ENCODE measurements at places on chromosomes 12 and 14.

- DNase-seq, result no peak
These were observed 55.6 kb upstream of the PTHLH start for GRCh38 chr12:28027947-28028724.

GRCh38 chr12:46945591-46945990 lies 119.8 kb upstream of the SLC38A4 start:
- DNase-seq, result no peak

- DNase-seq, result no peak
These were observed 32.8 kb downstream of the TBC1D15 start for GRCh38 chr12:71872401-71872800.

- no peak for DNase-seq
These were observed 108.2 kb upstream of the SLC38A4 start for GRCh38 chr12:46933947-46934346.

DNA sequence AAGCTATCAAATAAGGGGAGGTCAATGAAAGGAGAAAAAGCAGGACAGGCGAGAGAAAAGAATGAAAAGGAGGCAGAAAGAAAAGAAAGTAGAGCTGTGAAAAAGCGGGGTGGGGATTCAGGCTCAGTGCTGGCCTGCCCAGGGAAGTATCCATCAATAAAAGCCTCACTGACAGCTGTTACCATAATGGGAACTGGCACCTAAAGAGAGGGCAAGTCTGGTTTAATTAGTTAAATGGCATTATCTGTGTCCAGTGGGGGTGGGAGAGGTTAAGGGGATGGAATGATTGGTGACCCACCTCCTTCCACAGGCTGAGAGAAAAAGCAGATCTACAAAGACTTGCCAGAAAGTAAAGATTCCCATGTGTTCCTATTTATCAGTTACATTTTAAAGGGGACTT lies 7.4 kb downstream of the SALL2 start:
- DNase-seq, result no peak

- no peak for DNase-seq
These were observed 18.6 kb upstream of the GPATCH2L start for GRCh38 chr14:76133103-76133502.

- no peak for DNase-seq
These were observed 23.4 kb upstream of the NR2C1 start for GRCh38 chr12:95096852-95097251.

GRCh38 chr12:28063355-28063880 lies 90.9 kb upstream of the PTHLH start:
- DNase-seq, result no peak
